Astrocyte (in vitro differentiated cells and primary cell): ENCODE measurements at places on chromosomes 1 and 21. TPM values are rescaled to one million over a fixed set of nuclear protein-coding genes. Genes with fewer than 3 reads are reported as not detected.

The AMIGO1 gene
- 1.2 and 1.8 TPM in 2 replicates for total RNA-seq

The LCE4A gene
- not detected in 2 replicates for total RNA-seq

The COL8A2 gene
- 3.4 and 10.8 TPM in 2 replicates for total RNA-seq

DNA sequence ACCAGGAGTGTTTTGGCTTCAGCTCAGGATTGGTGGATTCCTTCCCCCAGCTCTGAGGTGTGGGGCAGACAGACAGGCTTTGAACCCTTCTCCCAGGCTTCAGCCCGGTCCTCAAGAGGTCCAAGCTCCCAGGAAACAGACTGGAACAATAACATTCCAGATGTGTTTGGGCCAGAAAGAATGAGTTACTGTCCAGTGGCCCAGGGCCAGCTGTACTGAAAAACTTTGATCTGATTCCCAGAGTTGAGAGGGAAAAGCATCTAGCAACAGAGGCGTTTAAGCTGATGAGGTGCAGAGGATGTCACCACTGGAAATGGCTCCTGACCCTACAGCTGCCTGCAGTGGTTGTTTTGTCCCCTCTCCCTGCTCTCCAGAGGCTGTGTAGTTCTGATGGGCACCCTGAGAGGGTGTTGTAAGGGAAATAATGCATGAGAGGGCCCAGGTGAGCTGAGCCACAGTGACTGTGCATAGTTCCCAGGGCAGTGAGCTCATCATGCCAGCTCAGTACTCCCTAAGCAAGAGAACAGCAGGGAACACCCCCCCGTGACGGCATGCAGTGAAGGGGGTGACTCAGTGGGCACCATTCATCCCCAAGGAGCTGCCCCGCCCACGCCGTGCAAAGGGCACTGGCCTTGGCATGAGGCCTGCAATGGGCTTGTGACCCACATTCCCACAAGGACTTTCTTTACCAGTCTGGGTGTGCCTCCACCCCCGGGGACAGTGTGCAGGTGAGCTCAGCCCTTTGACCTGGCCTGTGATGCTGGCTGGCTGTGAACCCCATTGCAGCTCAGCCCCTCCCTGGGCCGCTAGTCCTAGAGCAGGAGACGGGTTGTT is 13.8 kb upstream of the SFN start:
- DNase-seq = peak; percentile 80

GRCh38 chr1:53051676-53052075 is 10.3 kb upstream of the PODN start:
- DNase-seq = no peak

GRCh38 chr1:23568608-23569383 is 9.5 kb upstream of the ID3 start:
- DNase-seq = no peak

GRCh38 chr1:76336931-76337371 is 262.4 kb downstream of the ST6GALNAC3 start:
- peak; percentile 80 for DNase-seq

GRCh38 chr1:11362547-11363021 is 89.6 kb downstream of the UBIAD1 start:
- no peak for DNase-seq

DNA sequence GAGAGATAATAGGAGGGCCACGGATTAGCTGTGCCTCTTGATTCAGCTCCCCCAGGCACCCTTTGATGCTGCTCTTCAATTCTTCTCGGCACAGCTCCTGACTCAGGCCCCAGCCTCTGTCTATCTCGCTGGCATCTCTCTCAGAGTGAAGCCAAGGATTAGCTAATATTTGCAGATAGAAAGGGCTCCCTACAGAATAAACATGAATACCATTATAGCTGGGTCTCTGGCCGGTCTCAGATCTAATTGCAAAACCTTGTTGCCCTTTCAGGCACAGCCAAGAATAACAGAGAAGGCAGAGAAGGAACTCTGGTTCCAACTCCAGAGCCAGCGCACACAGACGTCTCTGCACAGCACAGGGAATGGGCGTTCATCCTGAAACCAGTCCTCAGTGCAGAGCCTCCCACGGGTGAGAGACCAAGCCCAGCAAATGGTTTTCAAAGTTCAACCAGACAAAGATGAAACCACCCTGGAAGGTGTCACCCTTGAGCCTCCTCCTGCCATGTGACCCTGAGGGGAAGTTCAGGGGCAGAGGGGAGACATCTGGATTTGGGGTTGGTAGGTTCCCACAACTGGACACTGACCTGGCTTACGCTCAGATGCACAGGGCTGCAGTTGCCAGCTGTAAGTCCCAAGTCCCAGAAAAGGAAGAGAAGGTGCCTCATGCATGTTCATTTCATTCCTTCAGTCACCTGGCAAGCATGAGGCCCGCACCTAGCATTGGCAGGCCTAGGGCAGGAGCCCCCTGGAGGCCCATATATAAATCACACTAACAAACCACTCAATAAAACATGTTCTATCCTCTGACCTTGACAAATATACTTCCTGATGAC is 394.0 kb downstream of the NPHP4 start:
- no peak for DNase-seq

DNA sequence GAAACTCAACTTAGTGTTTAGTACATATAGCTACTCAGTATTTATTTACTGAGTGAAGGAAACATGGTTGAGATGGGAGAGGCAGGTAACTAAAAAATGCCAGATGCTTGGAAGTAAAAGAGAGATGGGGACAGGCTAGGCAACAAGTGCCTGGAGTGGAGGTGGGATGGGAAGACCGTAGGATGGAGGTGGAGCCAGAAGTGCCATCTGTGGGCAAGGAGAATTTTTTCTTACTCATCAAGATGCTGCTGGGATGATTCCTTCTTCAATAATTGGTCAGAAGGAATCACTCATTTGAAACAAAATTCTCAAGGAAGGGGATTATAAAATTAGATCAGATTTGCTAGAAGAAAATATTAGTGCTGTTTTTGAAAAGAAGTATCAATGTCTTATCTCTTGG is 72.9 kb downstream of the IFI44 start:
- DNase-seq = peak; percentile 11

GRCh38 chr21:45021428-45022347 is 52.7 kb upstream of the ADARB1 start:
- DNase-seq = no peak

DNA sequence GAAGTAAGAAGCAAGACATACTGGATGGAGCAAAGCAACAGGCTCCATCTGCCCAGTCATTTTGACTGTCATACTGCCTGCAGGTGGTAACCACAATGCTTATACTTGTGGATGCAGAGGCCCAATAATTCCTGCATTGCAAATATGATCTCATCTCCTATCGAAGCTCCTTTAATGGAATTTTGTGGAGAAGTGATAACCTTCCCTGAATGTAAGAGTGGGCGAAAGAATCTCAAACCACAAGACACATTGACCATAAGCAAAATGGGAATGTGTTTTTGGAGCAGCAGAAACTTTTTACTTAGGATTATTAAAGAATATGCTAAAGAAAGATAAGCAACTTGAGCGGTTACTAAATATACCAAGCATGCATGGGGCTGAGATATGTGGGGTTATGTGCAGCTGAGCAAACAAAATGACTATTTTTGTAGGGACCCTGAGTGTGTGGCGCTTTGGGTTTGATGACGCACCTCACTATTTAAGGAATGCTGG is 77.4 kb upstream of the BACH1 start:
- DNase-seq = peak; percentile 100

DNA sequence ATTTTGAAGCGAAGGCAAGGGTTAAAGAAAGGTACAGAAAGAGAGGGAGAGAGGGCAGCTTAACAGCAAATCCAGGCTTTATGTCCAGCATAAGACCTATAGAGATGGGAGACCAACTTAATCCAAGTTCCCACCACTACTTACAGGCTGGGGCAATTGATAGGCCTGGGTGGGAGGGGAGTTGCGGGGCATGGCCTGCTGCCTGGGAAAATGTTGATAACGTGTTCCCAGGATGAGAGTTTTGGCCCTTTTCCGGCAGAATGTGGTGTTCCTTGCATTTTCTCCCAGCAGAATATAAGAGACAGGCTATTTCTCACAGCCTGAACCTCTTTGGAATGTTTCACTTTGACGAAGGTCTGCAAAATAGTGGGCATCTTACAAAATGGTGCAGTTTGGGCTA is 34.9 kb upstream of the PLA2G5 start:
- no peak for DNase-seq
